CD4-positive, alpha-beta memory T cell (primary cell): ENCODE measurements at places on chromosomes 3 and 15. TPM values are rescaled to one million over a fixed set of nuclear protein-coding genes. Genes with fewer than 3 reads are reported as not detected.

The ARHGEF26 gene
- total RNA-seq, result 0.17 TPM

DNA sequence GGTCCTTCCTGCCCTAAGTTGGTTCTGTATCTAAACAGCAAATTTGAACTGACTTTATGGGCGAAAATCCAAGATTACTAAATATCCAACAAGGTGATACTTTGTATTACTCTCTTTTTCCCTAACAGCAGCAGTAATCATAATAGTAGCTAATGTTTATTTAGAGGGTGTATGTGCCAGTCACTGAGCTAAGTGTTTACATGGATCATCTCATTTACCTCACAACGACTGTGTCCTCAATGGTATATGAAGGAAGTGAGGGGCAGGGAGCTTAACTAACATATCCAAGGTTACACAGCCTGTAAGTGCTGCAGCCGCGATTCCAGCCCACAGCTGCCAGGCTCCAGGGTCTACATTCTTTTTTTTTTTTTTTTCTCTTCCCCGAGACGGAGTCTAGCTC, 10.3 kb upstream of the LRRC34 start:
- H3K27me3 ChIP-seq, result no peaks in the 10 kb centered on the region
- no peaks in the 10 kb centered on the region for H3K4me1 ChIP-seq
- H3K27ac ChIP-seq, result no peak overlapping the region
- no peak overlapping the region for H3K4me3 ChIP-seq
- H3K36me3 ChIP-seq, result no peaks in the 10 kb centered on the region

The CERS3 gene
- total RNA-seq, result 1.9 TPM

GRCh38 chr3:198043119-198043518, 83.1 kb downstream of the LMLN start:
- no peak for DNase-seq
- H3K27me3 ChIP-seq, result no peaks in the 10 kb centered on the region
- no peaks in the 10 kb centered on the region for H3K36me3 ChIP-seq
- H3K27ac ChIP-seq, result no peak overlapping the region
- no peak overlapping the region for H3K4me3 ChIP-seq
- H3K4me1 ChIP-seq, result no peaks in the 10 kb centered on the region
